Epithelial cell of proximal tubule (primary cell): ENCODE measurements at places on chromosomes 2 and 18.

- DNase-seq = peak; percentile 9
Observed at GRCh38 chr2:177724398-177725287, 332.1 kb downstream of the AGPS start.

- no peak for DNase-seq
Observed at GRCh38 chr2:135785032-135785431, 43.4 kb downstream of the UBXN4 start.

GRCh38 chr2:28346587-28346986 lies 46.1 kb upstream of the FOSL2 start:
- no peak for DNase-seq

DNA sequence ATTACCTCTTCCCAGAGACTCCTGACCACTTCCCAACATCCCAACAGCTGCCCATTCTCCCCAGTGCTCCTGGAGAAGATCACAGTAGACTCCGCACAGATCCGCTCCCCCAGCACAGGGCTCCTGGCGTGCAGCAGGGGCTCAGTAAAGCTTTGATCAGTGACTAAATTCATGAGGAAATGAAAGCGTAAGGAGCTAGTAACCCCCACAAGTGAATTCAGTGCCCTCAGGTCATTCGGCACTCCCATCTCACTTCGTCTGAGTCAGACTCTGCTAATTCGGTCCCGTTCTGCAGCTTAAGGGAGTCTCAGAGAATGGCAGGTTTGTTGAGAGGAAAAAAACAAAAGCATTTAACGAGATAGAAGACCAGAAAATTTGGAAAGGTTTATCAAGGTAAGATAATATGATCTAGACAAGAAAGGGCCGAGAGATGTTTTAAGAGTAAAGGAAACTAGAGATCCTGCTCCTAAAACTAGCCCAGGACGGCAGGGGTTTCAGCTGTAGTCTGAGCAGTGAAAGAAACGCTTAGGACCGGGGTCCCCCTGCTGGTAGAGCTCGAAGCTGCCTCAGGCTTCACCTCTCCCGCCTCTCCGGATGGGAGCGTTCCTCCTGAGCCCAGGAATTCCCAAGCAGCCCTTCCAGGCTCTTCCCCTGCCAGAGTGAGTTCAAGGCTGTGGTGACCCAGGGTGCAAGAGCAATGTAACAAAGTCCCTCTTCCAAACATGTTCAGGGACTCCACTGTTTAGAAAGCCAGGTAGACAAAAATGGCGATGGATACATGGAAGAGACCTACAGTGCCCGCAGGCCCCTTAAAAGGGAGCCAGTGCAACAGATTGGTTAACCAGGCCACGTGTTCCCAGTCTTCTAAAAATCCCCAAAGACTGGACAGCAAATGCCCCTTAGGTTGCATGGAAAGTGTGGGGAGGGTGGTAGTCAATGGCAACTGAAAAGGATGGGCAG lies 127.3 kb downstream of the DNER start:
- DNase-seq = peak; percentile 39

GRCh38 chr2:121412349-121412748 lies 118.3 kb upstream of the RNU4ATAC start:
- no peak for DNase-seq

DNA sequence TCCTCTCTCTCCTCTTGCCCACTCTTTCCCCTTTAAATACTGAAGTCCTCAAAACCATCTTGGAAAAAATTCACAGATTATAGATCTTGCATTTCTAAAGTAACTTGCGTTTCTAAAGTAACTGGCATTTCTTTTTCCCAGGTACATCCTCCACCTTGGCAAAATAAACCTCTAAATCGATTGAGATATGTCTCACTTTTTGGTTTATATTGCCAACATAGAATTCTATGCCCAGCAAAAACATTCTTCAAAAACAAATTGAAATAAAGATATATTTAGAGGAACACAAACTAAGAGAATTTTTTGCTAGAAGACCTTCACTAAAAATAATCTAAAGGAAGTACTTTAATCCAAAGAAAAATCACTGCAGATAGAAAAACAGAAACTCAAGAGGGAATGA lies 122.5 kb upstream of the RBMS1 start:
- DNase-seq = no peak

DNA sequence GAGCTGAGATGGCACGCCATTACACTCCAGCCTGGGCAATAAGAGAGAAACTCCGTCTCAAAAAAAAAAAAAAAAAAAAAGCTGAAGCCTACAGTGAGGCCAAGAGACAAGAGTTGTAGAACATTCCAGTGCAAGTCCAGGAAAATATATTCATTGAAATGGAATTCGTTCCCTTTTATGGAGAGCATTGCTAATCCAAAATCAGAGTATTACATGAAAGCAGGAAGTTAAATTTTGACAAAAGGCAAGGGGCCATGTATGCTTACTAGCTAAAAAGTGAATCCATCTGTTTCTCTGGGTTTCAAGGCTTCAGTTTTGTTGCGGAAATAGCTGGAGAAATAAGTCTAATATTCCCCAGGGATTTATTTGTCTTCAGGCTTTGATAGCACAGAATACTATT lies 471.7 kb downstream of the THSD7B start:
- DNase-seq = no peak

GRCh38 chr2:121974897-121975661 lies 219.6 kb downstream of the TSN start:
- peak; percentile 43 for DNase-seq

- no peak for DNase-seq
Observed at GRCh38 chr2:5412001-5412400, 280.2 kb upstream of the SOX11 start.

GRCh38 chr2:12726271-12726670 lies 9.5 kb downstream of the TRIB2 start:
- DNase-seq = no peak

DNA sequence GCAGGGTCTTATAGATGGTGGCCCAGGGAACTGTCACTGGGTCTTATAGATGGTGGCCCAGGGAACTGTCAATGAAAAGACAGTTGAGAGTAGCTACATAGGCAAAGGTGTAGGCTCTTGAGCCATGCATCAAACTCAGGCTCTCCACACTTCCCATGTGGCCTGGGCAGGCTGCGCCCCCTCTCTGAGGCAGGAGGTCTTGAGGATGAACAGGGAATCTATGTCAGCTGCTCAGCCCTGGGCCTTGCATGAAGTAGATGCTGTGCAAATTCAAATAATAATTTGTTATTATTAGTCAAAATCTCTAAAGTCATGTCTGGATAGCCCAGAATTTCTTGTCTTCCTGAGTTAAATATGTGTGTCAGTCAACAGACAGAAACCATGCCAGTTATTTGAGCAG lies 26.7 kb downstream of the STK25 start:
- DNase-seq = no peak

GRCh38 chr18:10247021-10247741 lies 207.3 kb upstream of the APCDD1 start:
- DNase-seq = no peak

- no peak for DNase-seq
Observed at GRCh38 chr18:62850619-62851306, 135.4 kb downstream of the PHLPP1 start.

DNA sequence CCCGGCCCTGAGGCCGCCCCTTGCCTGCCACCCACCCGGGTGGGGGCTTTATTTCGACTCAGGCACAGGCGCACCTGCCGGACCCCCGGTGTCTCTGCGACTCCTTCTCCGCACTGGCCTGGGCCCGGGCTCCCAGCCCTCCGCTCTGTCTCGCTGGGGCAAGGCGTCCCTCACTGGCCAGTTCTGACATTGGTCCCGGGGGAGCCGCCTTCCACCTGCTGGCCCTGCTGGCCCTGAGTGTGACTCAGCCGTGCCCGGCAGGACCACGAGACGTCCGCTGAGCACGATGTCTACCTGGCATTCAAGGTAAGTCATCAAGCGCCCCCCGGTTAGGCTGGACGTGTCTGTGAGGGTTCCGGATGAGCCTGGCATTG lies 131.5 kb upstream of the CTDP1 start:
- no peak for DNase-seq

- DNase-seq = peak; percentile 81
Observed at GRCh38 chr2:53104263-53104662, 663.3 kb upstream of the CHAC2 start.

- DNase-seq = no peak
Observed at GRCh38 chr2:181121996-181122395, 141.6 kb downstream of the UBE2E3 start.

DNA sequence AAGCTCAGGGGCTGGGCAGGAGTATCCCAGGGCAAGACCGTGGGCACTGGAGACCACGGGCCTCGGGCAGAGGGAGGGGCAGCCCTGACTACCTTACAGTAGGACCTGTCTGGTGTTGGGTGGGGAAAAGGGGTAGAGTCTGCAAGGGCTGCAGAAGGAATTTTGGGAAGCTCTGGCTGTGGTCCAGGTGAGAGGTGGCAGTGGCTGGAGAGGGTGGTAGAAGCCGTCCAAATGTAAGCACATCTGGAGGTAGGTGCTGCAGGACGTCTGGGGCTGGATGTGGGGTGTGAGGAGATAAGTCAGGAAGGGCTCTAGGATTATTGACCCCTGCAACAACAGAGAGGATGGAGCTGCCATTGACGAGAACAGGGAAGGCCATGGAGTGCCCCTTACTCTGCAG lies 486.7 kb downstream of the EIPR1 start:
- DNase-seq = no peak

DNA sequence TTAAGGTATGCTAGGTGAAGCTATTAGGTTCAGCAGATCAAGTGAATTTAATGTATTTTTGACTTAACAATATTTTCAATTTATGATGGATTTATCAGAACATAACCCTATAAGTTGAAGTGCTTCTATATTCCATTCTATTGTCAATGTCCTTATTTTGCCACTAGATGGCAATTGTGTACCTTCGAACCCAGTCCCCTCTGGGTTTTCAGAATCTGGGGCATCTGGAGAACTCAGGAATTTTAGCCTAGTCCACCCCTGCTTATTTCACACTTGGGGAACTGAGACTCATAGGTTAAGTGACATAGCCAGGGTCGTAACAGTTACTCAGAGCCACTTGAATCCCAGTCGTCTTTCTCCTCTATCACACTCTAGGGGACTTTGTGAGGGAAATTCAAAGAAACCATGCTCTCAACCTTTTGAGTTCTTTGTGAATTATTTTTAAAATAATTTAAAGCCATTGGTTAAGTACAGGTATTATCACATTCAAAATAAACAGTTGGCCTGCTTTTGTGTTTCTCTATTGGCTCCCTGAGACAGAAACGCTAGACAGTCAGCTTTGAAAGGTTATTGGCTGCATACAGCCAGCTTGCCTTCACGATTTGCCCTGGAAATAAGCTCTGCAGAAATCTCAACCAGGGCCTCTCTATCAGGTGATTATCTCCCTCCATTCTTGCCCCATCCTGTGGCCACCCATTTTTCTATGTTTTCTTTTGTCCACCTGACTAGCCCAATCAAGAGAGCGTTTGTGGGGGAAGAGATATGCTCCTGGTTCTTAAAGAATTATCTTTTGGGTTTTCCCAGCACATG lies 145.0 kb downstream of the TTC27 start:
- no peak for DNase-seq

DNA sequence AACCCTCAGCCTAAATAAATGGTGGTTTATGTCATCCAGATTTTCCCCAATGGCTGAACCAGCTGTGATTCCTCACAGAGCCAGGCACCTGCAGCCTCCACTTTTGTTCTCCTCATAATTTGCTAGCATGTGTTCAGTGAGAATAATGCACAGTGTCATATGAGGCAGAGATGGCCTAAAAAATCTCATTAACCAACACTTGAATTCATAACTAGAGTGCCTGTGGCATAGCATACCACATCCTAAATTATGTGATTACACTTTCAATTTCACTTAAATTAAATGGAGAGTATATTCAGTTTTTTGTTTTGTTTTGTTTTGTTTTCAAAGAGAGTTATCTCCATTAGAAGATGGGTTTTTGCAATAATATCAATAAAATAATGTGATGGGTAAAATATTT lies 488.0 kb downstream of the CBLN2 start:
- no peak for DNase-seq

DNA sequence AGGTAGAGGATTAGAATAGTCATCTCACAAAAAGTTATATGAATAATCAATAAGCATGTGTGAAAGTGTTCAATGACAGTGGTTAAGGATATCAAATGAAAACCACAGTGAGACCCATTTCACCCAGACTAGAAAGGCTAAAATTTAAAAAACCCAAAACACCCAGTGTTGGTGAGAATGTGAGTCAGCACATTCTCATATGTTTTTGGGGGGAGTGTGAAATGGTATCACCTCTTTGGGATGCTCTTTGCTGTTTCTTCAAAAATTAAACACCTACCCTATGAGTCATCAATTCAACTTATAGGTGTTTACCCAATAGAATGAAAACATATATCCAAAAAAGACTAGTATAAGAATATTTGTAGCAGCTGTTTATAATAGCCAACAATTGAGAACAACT lies 69.8 kb downstream of the MAP3K20 start:
- no peak for DNase-seq

DNA sequence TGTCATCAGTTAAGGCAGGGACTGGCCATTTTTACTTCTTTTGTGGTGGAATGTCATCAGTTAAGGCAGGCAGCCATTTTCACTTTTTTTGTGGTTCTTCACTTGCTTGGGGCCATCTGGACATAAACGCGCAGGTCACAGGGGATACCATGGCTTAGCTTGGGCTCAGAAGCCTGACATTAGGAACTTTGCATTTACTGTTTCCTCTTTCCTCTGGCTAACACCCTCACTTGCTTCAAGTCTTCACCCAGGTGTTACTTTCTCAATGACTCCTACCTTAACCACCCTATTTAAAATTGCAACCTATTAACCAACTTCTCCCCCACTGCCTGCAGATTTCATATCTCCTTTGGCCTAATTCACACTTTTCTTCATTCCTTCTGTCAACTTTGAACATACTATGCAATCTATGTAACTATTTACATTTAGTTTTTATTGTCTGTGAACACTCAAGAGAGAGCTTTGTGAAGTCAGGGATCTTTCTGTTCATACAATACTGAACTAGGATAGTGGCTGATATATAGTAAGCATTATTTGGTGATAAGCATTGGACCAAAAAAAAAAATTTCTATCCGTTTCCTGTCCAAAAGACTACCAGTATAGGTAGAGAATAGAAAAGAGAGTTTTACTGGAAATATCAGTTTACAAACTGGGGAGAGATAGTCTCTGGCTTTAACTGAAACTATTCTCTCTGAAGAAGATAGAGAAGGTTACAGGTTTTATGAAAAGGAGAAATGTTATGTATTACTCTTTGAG lies 600.1 kb upstream of the ZNF804A start:
- no peak for DNase-seq

DNA sequence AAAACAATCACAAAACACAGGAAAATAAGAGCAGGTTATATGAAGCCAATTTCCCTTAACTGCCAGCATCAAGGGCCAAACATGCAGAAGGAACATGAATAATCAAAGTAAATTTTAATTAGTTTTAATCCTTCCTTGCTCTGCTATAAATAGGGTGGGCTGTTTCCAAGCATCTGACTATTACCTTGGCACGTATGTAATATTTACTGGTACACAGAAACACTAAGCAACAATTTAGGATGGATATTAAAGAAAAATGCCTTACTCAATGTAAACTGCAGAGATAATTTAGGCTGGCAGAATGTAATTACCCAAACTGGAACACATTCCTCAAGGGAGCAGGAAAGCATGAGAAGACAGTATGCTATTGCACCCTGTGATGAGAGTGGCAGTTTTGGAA lies 468.2 kb downstream of the TDRD15 start:
- no peak for DNase-seq
